ENCODE measurements at places on chromosomes 12 and 14.

- DNase-seq = no peak
Observed at GRCh38 chr14:93533437-93533836, 102.7 kb downstream of the UNC79 start.

DNA sequence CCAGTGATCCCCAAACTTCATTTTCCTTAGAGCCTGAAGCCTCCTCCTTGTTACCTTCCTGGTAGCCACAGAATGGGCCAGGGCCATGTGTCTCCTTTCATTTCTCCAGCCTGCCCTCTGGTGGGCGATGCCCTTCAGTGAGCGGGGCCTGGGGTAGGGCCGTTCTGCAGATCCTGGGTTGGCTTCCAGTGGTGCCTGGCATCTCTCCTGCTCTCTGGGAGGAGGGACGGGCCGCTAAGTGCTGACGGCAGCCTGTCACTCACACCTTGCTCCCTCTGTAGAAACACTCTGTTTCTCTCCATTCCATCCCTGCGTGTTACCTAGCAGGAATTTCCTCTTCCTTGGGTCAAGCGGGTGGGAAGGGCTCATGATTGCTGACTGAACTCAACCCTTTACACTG is 232.1 kb downstream of the CACNA1C start:
- DNase-seq = peak; percentile 45

GRCh38 chr12:67760586-67761275 is 112.2 kb downstream of the DYRK2 start:
- no peak for DNase-seq

DNA sequence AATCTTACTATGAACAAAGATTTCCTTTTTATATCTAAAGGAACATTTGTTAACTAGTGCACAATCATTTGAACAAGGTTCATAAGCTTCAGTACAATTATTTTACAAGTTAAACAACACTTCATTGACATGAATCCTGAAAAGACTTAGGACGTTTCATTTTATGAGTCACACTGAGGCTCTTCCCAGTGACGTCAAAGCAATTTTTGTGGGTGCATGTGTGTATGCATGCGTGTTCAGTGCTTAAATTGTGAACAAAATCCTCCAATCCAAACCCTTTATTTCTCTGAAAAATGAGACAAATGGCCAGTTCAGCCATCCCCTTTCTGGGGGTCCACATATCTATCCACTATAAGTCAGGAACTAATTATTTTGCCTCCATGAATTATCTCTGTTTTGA is 2.9 kb downstream of the LMNTD1 start:
- no peak for DNase-seq

- no peak for DNase-seq
Observed at GRCh38 chr14:92573761-92574498, 60.3 kb downstream of the RIN3 start.

- DNase-seq = no peak
Observed at GRCh38 chr14:53399057-53399456, 245.9 kb upstream of the DDHD1 start.

- DNase-seq = peak; percentile 10
Observed at GRCh38 chr12:120199025-120199424, 1.9 kb downstream of the RPLP0 start.

DNA sequence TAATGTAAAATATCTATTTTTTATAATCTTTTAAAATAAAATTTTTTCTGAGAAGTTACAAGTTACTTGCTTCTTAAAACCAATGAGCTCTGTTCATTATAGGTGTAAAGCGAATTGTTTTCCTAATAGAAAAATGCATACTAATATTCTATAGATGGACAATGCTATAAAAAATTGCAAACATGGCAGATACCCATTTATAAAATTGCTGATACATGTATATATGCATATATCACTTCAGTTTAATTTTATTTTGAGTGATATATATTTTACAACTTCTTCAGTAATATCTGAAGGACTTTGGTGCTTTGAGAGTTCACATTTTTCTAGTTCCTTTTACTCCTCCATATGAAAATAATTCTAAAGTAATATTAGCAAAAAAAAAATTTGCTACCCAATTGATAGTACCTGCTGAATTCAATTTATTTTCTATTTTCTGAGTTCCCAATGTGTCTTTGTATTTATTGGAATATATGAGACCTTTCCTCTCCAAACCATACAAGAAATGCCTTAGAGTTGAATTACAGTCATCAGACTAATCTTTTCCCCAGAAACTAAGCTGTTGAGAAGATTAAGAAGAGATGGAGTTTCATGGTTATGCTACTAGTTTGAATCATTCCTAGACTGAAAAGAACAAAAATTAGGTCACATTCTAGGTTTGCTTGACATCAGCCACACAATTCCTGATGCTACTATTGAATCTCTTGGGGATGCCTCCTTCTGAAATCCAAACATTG is 1937.5 kb upstream of the SEL1L start:
- DNase-seq = no peak

Data from activated naive CD8-positive, alpha-beta T cell treated with anti-CD3 and anti-CD28 coated beads, Interleukin-2, amount 50 U/mL, for 24 hours (primary cell).